Germinal center (tissue), 1 donor: ENCODE measurements at places on chromosomes 7 and 10.

DNA sequence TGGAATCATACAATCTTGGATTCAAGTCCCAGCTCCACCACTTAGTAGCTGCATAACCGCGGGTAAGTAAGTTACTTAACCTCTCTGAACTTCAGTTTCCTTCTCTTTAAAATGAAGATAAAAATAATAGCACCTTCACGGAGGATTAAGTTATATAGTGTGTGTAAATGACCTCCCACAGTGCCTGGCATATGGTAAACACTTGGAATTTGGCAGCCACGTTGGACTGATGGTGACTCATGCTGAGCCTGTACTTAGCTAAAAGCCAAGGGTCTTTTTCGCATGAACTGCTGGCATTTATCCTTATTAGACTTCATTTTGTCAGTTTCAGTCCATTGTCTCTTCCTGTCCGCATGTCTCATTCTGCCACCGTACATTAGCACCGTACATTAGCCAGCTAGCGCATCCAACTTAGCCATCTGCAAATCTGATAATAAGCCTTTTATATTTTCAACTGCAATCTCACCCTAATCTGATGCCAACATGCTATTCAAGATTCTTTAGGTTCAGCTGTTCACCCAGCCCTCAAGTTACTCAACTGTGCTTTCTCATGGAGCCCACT is 11.2 kb downstream of the SLC13A4 start:
- DNase-seq = no peak

GRCh38 chr7:4484545-4484944 is 197.6 kb upstream of the FOXK1 start:
- DNase-seq = no peak

- DNase-seq = no peak
Measured at GRCh38 chr7:106840342-106840741, 24.7 kb upstream of the PIK3CG start.

- DNase-seq = peak; percentile 47
Measured at GRCh38 chr10:87656431-87657072, 3.1 kb upstream of the PAPSS2 start.

DNA sequence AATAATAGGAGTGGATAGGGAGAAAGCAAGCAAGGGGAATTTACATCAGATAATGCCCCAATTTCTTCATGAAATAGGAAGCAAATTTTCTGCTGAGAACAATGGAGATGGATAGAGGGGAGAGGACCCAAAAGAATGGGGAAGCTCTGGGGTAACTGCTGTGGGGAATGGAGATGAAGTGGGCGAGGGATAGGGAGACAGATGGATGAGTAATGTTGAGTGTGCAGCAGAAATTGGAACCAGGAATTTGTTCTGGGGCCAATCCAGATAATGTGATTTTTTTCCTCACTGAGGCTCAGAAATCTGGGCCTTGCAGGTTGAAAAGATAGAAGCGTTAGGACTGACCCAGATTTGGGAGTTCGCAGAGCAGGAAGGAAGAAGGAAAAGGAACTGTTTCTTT is 24.5 kb upstream of the MRC1 start:
- no peak for DNase-seq

DNA sequence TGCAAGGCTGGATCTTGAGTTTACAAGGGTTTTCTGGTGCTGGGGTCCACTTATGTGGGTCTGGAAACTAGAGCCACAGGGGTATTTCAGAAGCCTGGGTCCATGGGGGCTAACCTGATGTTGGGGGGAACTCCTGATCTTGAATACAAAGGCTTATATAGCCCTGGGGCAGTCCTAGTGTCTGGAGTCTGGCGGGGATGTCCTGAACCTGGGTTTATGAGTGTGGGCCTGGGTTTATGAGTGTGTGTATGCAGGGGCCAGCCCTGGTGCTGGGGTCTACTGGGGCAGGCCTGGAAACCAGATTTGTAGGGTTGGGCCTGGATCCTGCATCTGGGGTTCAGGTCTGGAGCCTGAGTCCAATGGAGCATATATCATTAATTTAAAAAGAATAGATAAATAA is 146.5 kb upstream of the C1GALT1 start:
- DNase-seq = no peak
